Hepatocyte (in vitro differentiated cells): ENCODE measurements at places on chromosomes 5 and 9. TPM values are rescaled to one million over a fixed set of nuclear protein-coding genes. Genes with fewer than 3 reads are reported as not detected.

DNA sequence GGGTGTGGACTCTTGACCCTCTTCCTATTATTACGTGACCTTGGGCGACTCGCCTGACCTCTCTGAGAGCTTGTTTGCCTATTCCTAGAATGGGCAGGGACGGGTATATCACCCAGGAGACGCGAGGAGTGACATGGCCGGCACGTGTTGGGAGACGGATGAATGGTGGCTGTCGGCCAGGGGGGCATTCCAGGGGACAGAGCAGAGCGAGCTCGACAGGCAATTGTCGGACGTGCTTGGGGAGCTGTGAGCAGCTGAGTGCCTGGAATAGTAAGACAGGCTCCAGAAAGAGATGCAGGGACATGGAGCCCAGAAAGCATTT lies 29.3 kb upstream of the UNC5A start:
- DNase-seq, result no peak

CCNB1 gene
- 35.4 and 39.2 TPM in 2 replicates for total RNA-seq

GRCh38 chr9:114004221-114004716 lies 73.8 kb downstream of the AMBP start:
- no peak for DNase-seq

DNA sequence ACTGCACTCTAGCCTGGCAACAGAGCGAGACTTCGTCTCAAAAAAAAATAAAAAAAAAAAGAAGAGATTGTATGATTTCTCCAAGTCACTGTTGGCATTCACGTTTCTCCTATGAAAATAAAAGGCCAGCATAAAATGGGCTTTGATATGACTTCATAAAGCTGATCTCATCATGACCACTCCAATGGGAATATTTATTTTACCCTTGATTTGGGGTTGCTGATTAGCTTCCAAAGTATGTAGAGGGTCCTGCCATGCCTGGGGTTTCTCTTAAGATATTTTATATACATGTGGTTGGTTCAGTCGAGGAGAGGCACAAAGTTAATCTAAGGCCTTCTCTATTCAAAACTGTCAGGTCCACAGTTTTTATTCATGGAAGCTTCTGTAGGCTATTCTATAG lies 247.0 kb upstream of the TNC start:
- no peak for DNase-seq

GRCh38 chr5:137497396-137498290 lies 1.5 kb downstream of the SPOCK1 start:
- DNase-seq, result no peak

- no peak for DNase-seq
Measured at GRCh38 chr9:23307731-23308513, 518.1 kb downstream of the ELAVL2 start.
